ENCODE measurements at places on chromosomes 7 and 10.

GRCh38 chr10:25493122-25493893, 318.5 kb downstream of the GPR158 start:
- no peak for DNase-seq

GRCh38 chr7:25308906-25309705, 80.8 kb upstream of the NPVF start:
- no peak for DNase-seq

DNA sequence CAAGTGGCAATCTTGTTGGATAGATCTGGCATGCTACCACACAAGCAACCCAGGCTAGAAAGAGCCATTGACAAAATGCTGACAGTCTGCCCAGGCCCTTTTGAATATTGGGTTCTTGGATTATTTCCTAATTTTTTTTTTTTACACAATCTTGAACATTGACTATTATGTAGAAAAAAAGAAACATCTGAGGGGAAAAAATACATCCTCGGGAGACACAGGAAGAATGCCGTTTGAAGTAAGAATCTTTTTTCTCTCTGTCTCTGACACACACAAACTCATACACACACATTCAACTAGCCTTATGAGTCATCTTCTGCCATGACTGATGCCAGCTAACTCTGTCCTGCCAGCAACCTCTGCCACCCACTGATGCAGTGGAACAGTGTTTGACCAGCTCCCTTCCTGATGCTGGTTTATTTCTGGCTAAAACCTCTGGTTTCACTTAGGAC, 47.2 kb downstream of the SORBS1 start:
- DNase-seq, result peak; percentile 67

DNA sequence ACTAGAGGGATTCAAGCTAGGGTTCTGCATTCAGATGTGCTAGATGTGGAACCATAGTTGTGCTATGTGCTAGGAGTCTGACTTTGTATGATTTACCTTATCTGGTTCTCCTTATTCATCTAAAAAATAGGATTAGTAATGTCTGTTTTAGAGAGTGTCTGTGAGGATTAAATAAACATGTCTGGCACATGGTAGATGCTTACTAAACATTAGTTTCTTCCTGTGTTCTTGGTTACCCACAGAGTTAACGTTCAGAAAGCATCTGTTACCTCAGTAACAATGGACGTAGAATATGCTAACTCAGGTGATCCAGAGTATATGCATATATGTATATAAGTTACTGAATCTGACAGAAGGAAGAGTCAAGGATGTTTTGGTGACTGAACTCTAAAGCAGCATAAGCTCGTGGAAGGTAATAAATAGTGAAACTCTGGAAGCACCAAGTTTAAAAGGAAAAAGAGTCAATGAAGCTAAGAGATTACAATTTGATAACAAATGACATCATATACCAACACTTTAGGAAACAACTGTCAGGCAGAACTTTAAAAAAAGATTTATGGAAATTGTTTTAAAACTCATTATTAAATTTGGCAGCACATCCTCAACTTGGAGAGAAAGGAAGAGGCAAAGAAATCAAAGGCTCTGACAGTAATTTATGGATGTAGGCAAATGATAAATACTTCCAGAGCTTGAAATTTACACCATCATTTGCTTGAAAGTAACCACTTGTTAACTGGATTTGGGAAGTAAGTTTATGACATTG, 127.0 kb downstream of the CCNY start:
- no peak for DNase-seq

DNA sequence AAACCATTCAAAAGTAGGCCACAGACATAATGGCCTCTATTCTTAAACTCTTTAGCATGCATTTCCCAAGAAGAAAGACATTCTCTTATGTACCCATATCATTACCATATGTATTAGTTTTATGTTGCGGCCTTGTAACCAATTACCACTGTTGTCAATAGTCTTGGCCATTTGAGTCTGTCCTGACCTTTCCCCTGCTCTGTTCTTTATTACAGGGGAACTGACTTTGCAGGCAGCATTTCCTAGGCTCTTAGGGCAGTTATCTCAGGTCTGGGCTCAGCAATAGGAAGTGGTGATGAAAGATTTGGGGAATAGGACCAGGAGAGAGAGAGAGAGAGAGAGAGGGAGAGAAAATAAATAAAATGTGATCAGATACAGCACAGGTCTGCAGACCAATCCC, 194.5 kb upstream of the LRGUK start:
- DNase-seq, result no peak

- no peak for DNase-seq
These were observed 176.6 kb upstream of the PRKCQ start for GRCh38 chr10:6756716-6757115.

GRCh38 chr10:7445474-7446185, 34.8 kb upstream of the SFMBT2 start:
- DNase-seq, result no peak

- no peak for DNase-seq
These were observed 177.0 kb upstream of the GLI3 start for GRCh38 chr7:42414028-42414427.
